ENCODE measurements at places on chromosomes 13 and 19. TPM values are rescaled to one million over a fixed set of nuclear protein-coding genes. Genes with fewer than 3 reads are reported as not detected.

- DNase-seq, result no peak
These were observed 91.8 kb downstream of the LRCH1 start for GRCh38 chr13:46644816-46645215.

Gene ZFP28
- polyA plus RNA-seq, result 5.8 TPM

GRCh38 chr19:29402563-29402962 is 123.2 kb upstream of the VSTM2B start:
- peak; percentile 80 for DNase-seq

- DNase-seq, result no peak
These were observed 1.0 kb downstream of the MBOAT7 start for GRCh38 chr19:54188215-54188871.

DNA sequence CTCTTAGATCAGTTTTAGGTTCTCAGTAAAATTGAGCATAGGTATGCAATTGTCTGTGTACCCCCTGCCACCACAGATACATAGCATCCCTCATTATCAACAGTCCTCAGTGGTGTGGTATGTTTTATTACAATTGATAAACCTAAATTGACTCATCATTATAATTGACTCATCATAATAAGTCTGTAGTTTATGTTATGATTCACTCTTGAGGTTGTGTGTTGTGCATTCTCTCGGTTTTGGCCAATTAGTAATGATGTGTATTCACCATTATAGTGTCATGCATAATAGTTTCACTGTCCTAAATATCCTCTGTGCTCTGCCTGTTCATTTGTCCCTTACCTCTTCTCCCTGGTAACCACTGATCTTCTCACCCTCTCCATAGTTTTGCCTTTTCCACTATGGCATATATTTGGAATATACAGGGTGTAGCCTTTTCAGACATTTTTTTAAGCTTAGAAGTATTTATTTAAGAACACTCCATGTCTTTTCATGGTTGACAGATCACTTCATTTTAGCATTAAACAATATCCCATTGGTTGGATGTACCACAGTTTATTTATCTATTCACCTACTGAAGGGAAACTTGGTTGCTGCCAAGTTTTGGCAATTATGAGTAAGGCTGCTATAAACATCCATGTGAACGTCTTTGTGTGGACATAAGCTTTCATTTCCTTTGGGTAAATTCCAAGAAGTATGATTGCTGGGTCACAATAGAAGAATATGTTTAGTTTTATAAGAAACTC is 1620.6 kb upstream of the MIR17HG start:
- DNase-seq, result no peak

- peak; percentile 68 for DNase-seq
These were observed 13.2 kb upstream of the CREB3L3 start for GRCh38 chr19:4140237-4140711.

Gene SIRT2
- polyA plus RNA-seq, result 247 TPM

Gene CEACAM6
- polyA plus RNA-seq, result 2.0 TPM

Gene NOTCH3
- 23.1 TPM for polyA plus RNA-seq
